ENCODE measurements at places on chromosomes 4 and X. TPM values are rescaled to one million over a fixed set of nuclear protein-coding genes. Genes with fewer than 3 reads are reported as not detected.

DNA sequence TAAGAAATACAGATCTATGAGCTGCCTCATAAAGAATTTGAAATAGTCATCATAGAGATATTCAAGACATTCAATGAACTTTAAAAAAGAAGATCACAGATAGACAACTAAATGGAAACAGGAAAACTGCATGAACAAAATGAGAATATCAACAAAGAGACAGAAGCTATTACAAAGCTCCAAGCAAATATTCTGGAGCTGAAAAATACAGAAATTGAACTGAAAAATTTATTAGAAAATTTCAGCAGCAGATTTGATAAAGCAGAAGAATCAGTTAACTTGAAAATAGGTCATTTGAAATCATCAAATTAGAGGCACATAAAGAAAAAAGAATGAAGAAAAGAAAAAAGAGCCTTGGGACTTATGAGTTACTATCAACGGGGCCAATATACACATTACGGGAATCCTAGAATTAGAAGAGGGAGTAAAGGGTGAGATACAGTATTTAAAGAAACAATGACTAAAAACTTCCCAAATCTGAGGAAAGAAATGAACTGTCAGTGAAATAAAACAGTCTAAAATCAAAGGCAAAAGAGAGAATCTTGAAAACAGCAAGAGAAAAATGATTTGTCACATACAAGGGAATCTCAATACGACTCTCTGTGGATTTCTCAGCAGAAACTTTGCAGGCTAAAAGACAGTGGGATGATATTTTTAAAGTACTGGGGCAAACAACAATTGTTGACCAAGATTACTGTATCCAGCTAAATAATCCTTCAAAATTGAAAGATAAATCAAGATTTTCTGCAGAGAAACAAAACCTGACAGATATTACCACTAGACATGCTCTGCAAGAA, 641.6 kb downstream of the ANKRD50 start:
- no peak for DNase-seq

RENBP gene
- total RNA-seq, result not detected

ASMT gene
- total RNA-seq, result not detected

DNA sequence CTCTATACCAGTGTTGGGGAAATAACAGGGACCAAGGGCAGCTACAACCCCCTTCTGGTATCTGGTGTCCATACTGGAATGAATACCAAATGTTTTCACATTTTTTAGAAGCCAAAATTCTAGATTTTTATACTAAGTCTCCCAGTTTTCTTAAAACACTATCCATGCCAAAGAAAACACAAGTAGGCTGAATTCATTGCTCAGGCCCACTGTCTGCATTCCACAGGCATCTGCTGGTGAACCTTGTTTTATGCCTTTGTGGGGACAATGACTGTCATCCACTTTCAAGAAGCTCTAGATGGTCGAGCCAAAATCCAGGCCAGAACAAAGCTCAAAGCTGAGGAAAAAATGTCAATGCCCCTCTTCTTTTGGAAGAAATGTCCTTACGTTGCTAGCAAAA, 213.4 kb upstream of the RASGEF1B start:
- DNase-seq, result no peak

DNA sequence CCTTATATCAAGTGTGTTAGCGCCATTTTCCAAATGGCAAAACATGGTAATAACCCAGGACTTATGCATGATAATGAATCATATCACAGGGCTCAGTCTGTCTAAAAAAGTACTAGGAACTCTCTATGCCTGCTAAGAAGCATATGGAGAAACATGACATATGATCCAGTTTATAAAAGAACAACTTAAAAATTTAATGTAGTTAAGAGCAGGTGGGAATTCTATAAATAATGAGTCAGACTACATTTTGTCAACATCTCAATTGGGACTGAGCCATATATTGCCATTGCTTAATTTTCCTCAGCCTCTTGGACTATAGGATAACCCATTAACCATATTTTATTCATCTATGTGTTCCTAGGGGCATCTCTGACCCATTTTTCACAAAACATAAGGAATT, 360.4 kb upstream of the AGA start:
- no peak for DNase-seq

SCRG1 gene
- total RNA-seq, result not detected
